ENCODE measurements at places on chromosomes 3 and 15. TPM values are rescaled to one million over a fixed set of nuclear protein-coding genes. Genes with fewer than 3 reads are reported as not detected.

GRCh38 chr15:80437334-80437891 is 33.2 kb downstream of the ARNT2 start:
- peak; percentile 56 for DNase-seq
- peak overlapping the region; percentile 78 for H3K27ac ChIP-seq
- no peak overlapping the region for H3K4me3 ChIP-seq
- H3K4me1 ChIP-seq, result peaks cover 38% of the 10 kb centered on the region
- H3K27me3 ChIP-seq, result no peaks in the 10 kb centered on the region
- peaks cover 13% of the 10 kb centered on the region for H3K36me3 ChIP-seq

DNA sequence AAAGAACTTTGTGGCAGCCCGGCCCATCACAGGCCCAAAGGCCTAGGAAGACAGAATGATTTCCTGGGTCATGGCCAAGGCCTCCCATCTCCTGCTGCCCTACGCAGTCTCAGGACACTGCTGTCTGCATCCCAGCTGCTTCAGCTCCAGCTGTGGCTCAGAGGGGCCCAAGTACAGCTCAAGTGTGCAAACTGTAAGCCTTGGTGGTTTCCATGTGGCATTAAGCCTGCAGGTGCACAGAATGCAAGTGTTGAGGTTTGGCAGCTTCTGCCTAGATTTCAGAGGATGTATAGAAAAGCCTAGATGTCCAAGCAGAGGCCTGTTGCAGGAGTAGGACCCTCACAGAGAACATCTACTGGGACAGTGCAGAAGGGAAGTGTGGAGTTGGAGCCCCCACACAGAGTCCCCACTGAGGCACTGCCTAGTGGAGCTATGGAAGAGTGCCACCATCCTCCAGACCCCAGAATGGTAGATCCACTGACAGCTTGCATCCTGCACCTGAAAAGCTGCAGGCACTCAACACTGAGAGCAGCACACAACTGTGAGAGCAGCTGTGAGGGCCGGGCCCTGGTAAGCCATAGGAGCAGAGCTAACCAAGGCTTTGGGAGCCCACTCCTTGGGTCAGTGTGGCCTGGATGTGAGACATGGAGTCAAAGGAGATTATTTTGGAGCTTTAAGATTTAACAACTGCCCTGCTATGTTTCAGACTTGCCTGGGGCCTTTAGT is 208.2 kb upstream of the CMC1 start:
- no peaks in the 10 kb centered on the region for H3K36me3 ChIP-seq
- DNase-seq, result no peak
- no peak overlapping the region for H3K4me3 ChIP-seq
- no peak overlapping the region for H3K27ac ChIP-seq
- H3K27me3 ChIP-seq, result no peaks in the 10 kb centered on the region

GP9 gene
- total RNA-seq, result not detected

PYGO1 gene
- total RNA-seq, result 18.5 TPM

LPCAT4 gene
- total RNA-seq, result 56.0 TPM

WDR72 gene
- total RNA-seq, result 0.26 TPM

Data from osteocyte (in vitro differentiated cells).